ENCODE measurements at places on chromosomes 7 and 10. TPM values are rescaled to one million over a fixed set of nuclear protein-coding genes. Genes with fewer than 3 reads are reported as not detected.

DNA sequence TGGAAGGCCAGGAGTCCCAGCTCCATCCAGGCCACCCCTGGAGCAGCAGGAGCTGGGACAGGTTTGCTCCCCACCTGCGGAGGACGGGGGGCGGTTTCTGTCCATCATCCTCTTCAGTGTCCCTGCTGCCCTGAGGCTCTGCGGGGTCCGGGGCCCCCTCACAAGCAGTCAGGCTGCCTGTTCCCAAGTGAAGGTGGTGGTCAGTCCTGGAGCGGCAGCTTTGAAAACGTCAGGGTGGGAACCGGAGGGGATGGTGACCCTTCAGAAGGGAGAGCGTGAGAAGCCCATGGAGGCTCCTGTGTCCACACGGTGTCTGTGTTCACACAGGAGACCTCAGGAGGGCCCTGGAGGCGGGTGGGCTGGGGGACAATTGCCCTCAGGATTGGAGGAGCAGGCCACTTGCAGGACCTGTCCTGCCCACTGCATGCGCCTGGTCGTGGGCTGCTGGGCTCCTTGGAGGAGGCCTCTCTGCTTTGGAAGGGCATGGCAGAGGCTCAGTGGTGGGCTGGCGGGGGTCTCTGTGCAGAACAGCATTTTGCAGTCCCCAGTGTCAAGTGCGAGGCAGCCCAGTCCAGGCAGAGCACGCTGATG, 49.3 kb upstream of the INPP5A start:
- no peaks in the 10 kb centered on the region for H3K36me3 ChIP-seq
- no peak for DNase-seq
- H3K27me3 ChIP-seq, result no peaks in the 10 kb centered on the region
- no peak overlapping the region for H3K27ac ChIP-seq
- H3K4me1 ChIP-seq, result no peaks in the 10 kb centered on the region
- no peak overlapping the region for H3K4me3 ChIP-seq

The APBB1IP gene
- 40.0 TPM for total RNA-seq

GRCh38 chr7:25885057-25885576, 266.9 kb upstream of the NFE2L3 start:
- no peaks in the 10 kb centered on the region for H3K4me1 ChIP-seq
- H3K27ac ChIP-seq, result no peak overlapping the region
- H3K36me3 ChIP-seq, result no peaks in the 10 kb centered on the region
- peak; percentile 33 for DNase-seq

GRCh38 chr7:77331938-77332695, 84.0 kb downstream of the GSAP start:
- peak; percentile 87 for DNase-seq
- peaks cover 46% of the 10 kb centered on the region for H3K4me1 ChIP-seq
- H3K4me3 ChIP-seq, result no peak overlapping the region
- no peaks in the 10 kb centered on the region for H3K27me3 ChIP-seq
- H3K27ac ChIP-seq, result peak overlapping the region; percentile 48
